Forelimb muscle (tissue), 1 donor: ENCODE measurements at places on chromosomes 3 and 15.

GRCh38 chr15:36432161-36432560 is 147.3 kb upstream of the CDIN1 start:
- no peak for DNase-seq

DNA sequence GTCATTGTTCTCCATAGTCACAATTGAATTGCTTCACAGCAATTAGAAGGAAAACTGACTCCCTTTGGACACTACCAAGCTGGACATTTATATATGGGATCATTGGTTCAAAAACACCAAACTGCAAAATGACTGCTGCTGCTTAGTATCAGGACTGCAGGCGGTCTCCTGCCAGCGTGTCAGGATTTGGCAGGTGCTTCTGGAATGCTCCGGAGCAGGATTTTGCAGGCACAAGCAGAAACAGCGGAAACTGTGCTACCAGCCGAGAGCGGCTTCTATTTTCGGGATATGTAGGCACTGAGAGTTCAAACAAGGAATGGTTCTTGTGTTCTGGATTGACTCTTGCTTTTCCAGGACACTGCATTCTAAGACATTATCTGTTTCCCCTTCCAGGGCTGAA is 95.5 kb downstream of the SSR3 start:
- DNase-seq: no peak

- DNase-seq: no peak
Measured at GRCh38 chr3:157065201-157065600, 94.7 kb downstream of the CCNL1 start.

DNA sequence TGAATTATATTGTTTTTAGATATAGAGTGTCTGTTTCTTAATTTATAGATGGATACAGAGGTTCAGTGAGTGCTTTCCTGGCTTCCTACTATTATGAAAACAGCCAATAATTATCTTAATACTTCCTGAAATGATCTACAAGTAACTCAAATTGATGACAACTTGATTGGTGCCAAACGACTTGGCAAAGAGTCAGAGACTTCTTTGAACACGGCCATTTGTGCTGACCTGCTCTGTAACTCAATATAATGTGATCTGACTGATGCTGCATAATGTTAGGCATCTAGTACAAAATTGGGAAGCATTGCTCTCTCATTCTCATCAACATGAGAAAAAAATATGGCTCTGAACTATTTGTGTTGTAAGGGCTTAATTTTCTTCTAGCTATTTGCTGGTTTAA is 193.9 kb downstream of the DIPK2A start:
- DNase-seq: no peak

DNA sequence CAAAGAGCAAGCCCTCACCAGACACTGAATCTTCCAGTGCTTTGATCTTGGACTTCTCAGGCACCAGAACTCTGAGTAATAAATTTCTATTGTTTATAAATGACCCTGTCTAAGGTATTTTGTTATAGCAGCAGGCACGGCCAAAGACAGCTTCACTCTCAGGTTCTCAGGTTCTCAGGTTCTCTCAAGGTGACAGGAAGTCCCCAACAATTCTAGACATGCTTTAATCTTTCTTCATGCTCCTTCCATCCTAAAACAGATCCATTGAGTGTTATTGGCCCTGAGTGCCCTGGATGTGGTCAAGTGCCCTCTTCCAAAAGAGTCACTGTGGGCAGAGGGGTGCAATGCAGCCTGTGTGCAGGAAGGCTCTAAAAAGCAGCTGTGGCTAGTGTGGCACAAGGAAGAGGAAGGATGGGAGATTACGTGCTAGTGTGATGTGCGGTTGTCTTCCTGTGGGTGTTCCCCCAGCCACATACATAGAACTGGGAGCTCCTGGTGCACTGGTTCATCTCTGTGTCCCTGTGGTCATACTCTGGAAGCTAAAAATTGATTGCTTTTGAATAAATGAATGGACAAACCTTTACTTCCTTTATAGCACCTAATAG is 11.0 kb upstream of the RAB7A start:
- DNase-seq: no peak
